ENCODE measurements at places on chromosomes 2 and 18.
A peak's percentile ranks its signal among the peaks of the same experiment; 100 is the strongest.

GRCh38 chr2:165015052-165015642, 59.8 kb upstream of the SLC38A11 start:
- peak; percentile 72 for DNase-seq

DNA sequence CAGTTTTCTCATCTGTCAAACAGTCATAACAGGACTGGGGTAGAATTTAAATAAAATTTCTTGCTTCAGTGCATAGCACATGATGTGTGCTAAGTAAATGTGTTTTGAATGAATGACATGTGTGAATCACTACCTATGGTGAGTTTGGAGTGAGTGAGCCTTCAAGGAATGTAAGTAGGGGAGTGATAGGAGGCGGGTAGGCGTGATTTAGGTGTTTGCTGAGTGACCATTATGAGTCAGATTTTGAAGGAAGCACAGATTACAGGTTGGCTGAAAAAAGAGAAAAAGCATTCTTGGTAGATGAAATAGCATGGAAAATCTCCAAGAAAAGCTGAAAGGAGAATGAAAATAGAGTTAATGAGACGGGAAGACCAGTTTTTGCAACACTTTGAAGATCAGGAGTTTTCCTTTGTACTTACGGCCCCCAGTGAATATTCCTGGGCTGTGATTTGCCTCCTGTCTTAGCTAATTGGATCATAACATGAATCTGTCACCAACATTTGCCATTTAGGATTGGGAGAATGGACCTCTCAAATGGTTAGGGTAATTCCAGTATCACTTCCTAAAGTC, 136.9 kb upstream of the GATA6 start:
- DNase-seq: no peak

DNA sequence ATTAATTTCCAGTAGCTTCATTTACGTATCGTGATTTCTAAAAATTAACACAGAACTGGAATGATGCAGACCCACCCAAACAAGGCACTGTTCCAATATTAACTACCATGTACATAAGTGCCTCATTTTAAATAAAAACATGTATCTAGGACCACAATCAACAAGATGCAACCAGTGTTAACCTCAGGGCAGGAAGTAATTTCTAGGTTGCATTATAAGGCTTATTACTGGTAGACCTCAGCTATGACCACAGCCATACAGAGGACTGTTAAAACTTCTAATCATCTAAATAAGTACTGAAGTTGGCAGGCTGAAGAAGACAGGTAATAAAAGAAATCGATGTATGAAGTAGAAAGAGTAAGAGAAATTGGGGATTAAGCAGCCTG, 262.9 kb downstream of the HDAC4 start:
- DNase-seq: no peak

DNA sequence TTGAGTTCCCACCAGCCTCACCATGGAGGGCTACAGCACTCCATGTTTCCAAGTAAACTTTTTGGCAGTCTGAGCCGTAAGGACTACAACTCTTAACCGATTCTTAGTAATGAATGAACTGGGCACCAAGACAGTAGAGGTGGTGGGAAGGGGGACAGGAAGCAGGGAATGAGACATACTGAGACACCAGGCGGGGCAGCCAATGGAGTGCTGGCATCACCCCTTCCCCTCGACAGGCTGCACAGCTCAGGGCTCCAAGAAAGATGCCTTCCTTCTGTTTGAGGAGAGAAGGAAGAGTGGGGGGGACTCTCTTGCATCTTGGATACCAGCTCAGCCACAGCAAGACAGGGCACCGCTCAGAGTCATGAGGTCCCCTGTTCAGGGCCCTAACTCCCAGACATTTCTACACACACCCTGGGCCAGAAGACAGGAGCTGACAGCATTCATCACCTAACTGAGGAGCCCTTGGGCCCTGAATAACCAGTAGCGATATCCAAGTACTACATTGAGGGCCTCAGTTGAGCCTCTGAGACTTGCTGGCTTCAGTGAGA, 45.2 kb downstream of the USP34 start:
- DNase-seq: no peak

DNA sequence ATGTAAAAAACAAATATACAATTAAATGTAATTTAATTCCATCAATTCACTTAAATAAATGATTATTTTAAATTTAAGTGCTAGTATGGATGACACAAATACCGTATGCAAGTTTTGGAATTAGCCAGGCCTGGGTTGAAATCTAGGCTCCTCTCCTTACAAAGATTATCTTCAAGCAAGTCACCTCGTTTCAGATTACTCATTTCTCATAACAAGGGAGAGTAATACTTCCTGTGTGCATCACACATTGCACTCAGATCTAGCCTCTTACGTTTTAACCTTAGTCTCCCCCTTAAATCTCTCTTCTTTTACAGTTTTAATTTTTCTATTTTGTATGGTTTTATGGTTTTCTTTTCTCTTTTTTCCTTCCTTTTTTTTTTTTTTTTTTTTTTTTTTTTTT, 1475.9 kb upstream of the NXPH2 start:
- no peak for DNase-seq

Data from NAMALWA (cell line).